H1 (cell line): ENCODE measurements at places on chromosomes 6 and 20. TPM values are rescaled to one million over a fixed set of nuclear protein-coding genes. Genes with fewer than 3 reads are reported as not detected.

The HLA-DRB5 gene
- 0.83 and 0.86 TPM in 2 replicates for polyA plus RNA-seq

The VSTM2L gene
- 2.6 and 3.2 TPM in 2 replicates for polyA plus RNA-seq

The LCA5 gene
- polyA plus RNA-seq, result 0.16 and 0.44 TPM in 2 replicates

The TFAP2A gene
- 0.23 and 0.24 TPM in 2 replicates for polyA plus RNA-seq

The PCIF1 gene
- polyA plus RNA-seq, result 30.6 and 54.7 TPM in 2 replicates

The GCLC gene
- polyA plus RNA-seq, result 10.8 and 15.8 TPM in 2 replicates

The TAF8 gene
- polyA plus RNA-seq, result 32.2 and 36.6 TPM in 2 replicates
